Stimulated activated CD4-positive, alpha-beta T cell treated with anti-CD3 and anti-CD28 coated beads, Interleukin-12 subunit alpha, Interleukin-12 subunit beta, amount 100 ng/mL, for 4 hours (primary cell): ENCODE measurements at places on chromosomes 5 and 9.
A peak's percentile ranks its signal among the peaks of the same experiment; 100 is the strongest.

DNA sequence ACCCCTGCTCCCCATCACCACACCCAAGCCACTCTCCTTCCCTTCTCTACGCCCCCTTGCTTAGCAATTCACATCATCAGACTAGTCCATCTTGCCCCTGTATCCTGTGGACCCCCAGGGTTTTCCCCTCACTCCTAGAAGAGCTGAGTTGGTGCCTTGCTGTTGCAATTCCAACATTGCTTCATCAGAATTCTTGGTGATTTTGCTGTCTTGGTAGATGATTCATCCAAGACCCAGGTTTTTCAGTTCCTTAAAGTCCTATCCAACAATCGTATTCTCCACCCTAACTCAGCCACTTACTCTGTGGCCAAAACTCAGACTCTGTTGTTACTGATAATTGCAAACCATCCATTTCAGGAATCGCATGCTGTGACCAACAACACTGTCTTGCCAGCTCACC, 21.4 kb upstream of the CCNJL start:
- no peak for DNase-seq

DNA sequence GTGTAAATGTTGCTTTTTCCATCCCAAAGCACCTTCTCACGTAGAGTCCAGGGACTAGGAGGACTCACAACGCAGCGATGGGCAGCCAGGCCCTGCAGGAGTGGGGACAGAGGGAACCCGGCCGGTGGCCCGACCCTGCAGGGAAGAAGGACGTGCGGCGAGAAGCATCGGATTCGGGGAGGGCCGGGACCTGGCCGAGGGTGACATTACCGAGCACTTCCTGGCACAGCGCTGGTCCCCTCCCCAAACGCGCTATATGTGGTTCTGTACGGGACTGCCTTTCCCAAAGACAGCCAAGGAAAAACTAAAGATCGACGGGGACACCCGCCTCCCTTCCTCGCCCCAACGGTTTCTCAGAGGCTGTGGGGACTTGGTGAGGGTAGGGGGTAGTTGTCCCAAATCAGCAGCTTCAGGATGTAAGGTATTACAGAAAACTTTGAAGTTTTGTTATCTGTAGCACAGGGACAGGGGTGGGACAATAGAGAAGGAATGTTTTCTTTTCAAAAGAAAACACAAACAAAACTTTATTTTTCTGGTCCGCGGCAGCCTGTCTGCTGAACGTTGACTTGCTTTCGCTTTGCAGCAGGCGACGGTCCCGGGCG, 887 bp upstream of the MAP3K1 start:
- no peak for DNase-seq

GRCh38 chr5:6206501-6206900, 171.8 kb downstream of the MED10 start:
- no peak for DNase-seq

DNA sequence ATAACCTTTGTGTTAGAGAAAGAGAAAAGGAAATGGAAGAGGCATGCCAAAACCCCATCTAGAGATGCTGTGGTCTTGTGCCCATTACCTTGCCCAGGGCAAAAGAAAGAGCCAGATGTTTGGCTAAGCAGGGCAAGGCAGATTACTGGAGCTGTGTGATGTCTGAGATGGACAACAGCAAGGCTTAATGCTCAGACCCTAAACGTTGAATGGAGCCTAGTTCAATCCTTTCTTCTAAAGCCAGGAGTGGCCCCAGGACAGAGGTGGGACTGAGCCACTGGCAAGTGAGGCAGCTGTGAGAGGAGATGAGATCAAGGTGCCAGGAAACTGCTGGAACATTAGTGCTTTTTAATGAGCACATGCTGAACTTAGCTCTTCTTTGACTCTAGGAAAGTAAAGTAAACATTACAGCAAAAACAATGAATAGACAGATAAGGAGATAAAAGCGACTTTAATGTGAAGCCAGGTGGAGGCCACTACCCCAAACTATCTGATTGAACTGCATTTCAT, 143.0 kb upstream of the EGFLAM start:
- DNase-seq, result no peak

DNA sequence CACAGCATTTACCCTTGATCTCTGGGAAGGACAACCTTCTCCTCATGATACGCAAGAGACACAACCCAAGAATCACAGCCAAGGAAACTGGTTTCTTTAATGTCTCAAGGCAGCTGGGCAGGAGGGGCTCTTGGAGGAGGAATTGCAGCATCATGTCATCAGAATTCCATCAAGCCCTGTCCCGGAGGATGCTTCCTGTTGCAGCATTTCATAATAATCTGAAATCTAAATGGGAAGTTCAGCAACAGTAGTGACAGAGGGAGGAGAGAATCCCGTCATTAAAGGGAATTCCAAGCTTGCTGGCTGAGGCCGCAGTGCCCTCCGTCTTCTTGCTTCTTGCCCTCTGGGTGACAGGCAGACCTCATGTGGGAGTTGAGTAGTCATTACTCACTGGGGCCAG, 192.7 kb downstream of the TENT4A start:
- DNase-seq, result no peak

DNA sequence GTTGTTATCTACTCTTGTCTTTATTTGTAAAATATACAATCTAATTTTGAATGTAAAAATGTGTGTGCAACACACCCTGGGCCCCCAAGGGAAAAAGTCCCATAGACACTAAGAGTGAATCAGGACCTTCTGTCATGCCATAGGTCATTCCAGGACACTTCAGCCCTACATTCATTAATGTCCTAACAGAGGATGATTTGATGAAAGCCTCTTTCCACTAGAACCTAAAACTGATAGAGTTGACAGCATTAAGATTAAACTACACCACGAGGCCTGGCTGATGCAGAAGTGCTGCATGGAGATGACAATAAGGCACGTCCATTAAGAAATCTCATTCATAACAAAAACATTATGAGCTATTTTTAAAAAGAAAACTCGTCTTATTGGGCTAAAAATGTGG, 46.2 kb downstream of the FRMD3 start:
- DNase-seq, result no peak

- DNase-seq, result no peak
Observed at GRCh38 chr5:113202287-113202686, 225.7 kb downstream of the DCP2 start.

- peak; percentile 38 for DNase-seq
Observed at GRCh38 chr9:134099123-134099761, 31.4 kb upstream of the BRD3 start.

- DNase-seq, result no peak
Observed at GRCh38 chr5:153470736-153471135, 19.7 kb upstream of the GRIA1 start.

DNA sequence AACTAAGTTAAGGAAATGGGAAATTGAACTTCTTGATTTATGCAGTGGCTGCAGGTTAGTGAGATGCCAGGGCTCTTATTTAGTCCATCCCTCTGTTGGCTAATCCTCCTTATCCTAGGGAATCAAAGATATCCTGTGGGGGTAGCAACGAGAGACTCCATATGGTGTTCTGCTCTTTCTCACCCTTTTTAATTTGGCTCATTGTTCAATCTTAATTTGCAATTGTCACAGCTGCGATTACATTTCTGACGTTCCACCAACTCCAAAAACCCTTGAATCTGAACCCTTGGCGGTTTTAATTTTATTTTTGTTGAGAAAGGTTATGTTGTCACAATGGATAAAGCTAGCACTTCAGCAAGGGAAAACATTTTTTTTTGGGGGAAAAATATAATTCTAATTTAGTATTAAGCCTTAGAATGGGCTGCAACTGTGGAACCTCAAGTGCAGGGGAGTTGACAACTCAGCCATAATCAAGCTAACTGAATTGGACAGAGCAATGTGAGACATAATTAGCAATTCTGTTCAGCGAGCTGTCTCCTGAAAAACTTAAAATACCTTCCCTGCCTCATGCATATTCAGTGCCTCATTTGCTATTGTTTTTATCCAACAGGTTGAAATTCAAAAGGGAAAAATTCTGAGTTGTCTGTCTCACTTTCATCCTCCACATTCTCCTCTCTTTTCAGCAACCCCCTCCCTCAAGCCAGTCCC, 91.3 kb downstream of the MAT2B start:
- no peak for DNase-seq

DNA sequence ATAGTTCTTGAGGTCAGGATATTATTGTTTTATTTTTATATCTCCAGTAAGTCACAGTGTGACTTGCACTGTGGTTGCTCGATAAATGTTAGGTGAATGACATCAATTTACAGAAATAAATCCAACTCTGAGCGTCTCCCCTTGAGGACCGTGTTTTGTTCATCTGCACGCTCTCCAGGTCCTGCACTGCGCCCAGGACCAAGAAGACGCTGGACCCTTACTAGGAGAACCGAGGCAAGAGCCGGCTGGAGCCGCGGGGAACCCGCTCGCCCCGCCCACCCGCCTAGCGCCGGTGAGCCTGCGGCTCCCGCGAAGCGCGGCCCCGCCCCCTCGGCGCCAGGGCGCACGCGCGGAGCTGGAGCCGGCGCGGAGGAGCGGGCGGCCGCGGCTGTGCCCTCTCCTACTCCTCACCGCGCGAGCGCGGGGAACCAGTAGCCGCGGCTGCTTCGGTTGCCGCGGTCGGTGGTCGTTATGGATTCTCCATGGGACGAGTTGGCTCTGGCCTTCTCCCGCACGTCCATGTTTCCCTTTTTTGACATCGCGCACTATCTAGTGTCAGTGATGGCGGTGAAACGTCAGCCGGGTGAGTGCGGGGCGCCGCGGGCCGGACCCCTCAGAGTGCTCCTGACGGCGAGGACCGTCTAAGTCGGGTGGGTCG, at the start of gene TMEM38B:
TSS of gene TMEM38B (plus strand) at position 352 of the 658 bp plus-strand sequence. CDS start at position 472, 120 bp downstream.
- DNase-seq, result peak; percentile 80

- no peak for DNase-seq
Observed at GRCh38 chr5:31329715-31330114, 136.2 kb downstream of the CDH6 start.

- DNase-seq, result no peak
Observed at GRCh38 chr9:20649381-20649780, 27.1 kb upstream of the MLLT3 start.

DNA sequence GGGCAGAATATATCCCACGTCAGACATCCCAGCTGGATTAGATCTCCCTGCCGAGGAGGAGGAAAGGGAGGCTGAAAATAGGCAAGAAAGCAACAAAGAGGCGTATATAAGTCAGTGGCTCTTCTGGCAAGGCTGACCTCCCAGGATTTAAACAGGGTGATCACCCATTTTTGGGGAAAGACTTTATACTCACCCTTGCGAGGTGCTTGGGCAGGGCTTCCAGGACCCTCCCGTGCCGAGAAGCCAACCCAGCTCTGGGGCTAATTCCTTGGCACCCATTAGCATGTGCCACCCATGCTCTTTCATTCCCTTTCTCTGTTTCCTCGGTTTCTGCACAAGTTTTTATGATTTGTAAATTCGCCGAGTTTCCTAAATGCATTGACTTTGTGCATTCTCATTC, 230.2 kb upstream of the IRX2 start:
- DNase-seq, result no peak

DNA sequence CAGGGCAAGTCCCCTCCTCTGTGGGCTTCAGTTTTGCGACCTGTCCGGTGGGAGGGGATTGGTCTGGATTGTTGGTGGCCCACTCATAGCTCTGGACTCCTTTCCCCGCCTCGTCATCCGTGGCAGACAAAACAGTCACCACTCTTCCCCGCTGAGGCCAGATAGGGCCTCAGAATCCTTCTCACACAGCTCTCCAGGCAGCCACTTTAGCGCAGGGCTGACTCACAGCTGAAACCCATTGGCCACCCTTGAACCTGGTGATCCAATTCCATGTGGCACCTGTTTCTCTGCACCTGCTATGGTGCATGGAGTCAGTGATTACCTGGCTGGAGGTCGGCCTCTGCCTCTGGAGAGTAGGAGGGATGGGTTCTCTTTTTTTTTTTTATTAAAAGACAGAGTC, 15.8 kb upstream of the CACFD1 start:
- no peak for DNase-seq

DNA sequence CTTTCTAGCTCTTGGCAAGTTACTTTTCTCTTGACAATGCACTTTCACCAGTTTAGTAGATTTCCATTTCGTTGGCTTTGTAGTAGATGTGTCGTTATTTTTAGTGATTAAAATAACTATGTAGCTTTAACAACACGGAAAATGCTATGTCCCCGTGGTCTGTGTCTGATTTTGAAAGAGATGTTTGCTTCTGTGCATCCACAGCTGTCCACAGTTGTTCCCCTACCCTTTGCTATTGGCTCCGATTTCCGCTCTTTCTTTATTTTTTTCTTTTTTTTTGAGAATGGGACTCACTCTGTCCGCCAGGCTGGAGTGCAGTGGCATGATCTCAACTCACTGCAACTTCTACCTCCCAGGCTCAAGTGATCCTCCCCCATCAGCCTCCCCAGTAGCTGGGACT, 533.9 kb downstream of the IRX1 start:
- DNase-seq, result no peak
